Left colon (tissue), 2 donors: ENCODE measurements at places on chromosomes 12 and 14. TPM values are rescaled to one million over a fixed set of nuclear protein-coding genes. Genes with fewer than 3 reads are reported as not detected.

GRCh38 chr14:39034481-39035296 lies 68.3 kb downstream of the SEC23A start:
- no peak for DNase-seq

DNA sequence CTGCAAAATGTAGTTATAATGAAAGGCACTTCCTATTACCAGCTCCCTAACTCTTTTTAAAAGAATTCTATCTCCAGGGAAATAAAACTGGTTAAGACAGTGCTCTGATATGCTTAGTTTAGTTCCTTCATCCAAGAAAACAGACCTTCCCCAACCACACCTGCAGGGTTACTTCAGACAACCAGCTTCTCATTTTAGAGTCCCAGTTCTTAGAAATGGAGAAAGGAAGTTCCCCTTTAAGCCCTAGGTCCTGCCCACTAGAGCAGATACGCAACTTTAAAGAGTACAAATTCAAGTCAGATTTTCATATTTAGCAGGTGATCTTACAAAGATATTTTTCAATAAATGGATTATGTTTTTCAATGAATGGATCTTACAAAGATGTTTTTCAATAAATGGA lies 4.4 kb upstream of the WSB2 start:
- no peak for DNase-seq

GRCh38 chr14:96086574-96087077 lies 47.5 kb downstream of the C14orf132 start:
- DNase-seq: no peak

GRCh38 chr14:93025055-93025454 lies 90.7 kb downstream of the ITPK1 start:
- no peak for DNase-seq

DNA sequence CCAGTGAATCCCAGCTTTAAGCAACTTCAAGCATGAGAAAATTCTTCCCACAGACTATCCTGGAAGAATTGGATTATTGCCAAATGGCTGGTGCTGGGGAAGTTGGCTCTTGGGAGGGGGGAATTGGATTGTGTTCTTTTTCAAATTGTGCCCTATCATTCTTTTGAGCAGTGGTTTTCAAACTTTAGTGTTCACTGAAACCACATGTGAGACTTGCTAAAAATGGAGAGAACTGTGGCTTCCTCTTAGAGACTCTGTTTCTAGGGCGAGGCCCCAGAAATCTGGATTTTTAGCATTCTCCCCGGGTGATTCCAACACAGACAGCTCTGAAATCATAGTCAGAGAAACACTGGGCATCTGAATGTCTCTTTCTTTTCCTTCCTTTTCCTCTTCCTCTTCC lies 14.3 kb upstream of the OTUB2 start:
- no peak for DNase-seq

CLEC9A gene
- total RNA-seq: 0.39 TPM

GRCh38 chr12:122932207-122932606 lies 34.1 kb downstream of the ABCB9 start:
- no peak for DNase-seq

DNA sequence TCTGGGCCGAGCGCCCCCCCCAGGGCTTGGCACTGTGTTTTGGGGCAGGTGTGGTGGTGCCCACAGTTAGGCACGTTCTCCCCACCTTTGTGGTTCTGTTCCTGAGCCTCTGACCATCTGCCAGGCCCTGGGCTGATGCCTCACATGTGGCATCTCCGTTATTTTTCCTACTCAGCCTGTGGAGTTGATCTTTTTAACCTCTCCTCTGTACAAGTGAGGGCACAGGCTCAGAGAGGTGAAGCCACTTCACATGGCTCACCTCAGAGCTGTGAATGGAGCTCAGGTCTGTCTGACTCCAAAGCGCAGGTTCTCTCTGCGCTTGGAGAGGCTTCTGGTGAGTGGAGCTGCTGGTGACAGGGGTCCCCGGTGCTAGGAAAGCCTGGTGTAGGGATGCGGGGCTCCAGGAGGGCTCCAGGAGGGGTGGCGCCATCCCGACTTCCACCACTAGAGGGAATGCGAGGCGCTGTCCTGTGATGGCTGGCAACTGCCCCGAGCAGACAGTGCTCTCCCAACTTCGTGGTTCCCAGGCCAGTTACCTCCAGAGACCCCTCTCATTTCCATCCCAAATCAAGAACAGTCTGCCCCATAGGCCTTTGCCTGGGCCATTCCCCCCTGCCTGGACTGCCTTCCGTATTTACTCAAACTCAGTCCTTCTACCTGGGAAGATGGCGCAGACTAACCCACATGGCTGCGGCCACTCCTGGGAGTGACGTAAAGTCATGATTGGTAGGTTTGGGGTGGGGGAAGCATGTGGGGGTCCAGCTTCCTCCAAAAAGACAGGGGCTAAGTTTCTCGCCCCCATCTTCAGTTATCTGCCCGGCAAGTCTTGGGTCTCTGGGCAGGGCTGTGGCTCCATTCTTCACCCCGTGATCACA lies 9.9 kb downstream of the BCL7A start:
- DNase-seq: peak; percentile 69

GRCh38 chr12:22657538-22657937 lies 32.6 kb downstream of the ETNK1 start:
- DNase-seq: no peak

PTGDR gene
- total RNA-seq: 19.6 TPM

DNA sequence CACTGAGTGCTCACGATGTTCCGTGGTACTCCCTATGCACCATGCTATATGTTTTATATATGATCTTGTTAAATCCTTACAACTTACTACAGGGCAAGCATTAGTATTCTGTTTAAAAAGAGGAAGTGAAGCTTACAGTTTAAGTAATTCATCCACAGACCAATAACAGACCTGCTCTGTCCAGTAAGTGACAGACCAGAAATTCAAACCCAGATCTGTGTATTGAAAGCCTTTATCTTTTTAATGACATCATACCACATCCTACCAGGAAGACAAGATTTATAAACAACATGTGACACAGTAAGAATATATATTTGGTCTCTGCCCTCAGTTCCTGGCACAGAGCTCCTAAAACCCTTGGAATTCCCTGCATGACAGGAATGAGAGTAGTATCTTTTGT lies 206.5 kb downstream of the STXBP6 start:
- DNase-seq: no peak

DNA sequence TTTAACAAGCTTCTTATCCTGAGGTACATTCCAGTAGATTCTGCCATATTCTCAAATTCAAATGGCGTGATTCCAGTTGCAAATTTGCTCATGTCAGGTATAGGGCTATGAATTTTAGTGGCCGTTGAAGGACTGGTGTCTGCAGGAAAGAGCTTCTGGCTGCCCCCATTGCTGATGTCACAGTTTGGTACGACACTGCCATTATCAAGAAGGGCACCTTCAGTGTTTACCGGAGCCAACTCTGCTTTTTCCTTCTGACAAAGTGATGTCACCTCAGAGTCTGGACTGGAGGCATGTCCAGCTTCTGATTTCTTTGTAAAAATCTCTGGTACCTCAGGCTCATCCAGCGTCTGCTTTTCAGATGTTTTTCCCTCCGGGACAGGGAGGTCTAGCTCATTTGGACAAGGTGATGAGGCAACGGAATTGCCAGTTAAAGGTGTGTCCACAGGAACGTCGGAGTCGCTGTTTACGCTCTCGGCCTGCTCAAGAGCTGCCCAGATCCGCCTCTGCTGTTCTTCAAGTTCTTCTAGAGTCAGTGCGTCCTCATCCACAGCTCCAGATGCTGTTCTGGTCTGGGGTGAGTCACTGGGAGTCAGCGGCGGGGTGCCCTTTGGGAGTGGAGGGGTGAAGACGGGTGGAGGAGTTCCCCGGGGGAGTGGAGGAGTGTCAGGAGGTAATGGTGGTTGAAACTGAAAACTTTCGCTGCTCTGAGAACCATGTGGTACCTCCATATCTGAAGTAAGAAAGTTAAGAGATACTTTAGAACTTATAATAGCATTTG lies 27.0 kb downstream of the ZCCHC8 start:
- no peak for DNase-seq

PLEKHD1 gene
- total RNA-seq: 0.14 TPM

GRCh38 chr14:94461526-94462218 lies 9.1 kb upstream of the SERPINA11 start:
- no peak for DNase-seq

GRCh38 chr12:4951601-4952000 lies 41.9 kb downstream of the KCNA1 start:
- no peak for DNase-seq

DNA sequence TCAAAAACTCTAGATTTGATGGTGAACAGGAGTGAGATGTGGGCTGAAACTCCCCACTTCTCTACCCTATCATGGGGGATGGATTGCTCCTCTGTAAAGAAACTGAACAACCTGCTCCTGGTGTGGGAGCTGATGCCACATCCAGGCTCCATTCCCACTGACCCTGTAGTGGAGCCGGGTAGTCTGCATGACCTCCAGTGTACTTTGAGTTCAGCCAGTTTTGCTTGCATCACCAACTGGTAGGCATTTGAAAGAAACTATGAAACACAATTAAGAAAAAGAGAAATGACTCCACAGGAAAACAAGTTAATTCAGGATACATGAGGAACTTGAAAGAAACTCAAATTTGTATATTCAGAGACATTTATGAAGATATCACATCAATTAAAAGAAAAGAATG lies 27.3 kb upstream of the EMP1 start:
- no peak for DNase-seq

- DNase-seq: no peak
These were observed 23.9 kb downstream of the ANAPC7 start for GRCh38 chr12:110379631-110380030.

TROAP gene
- 12.4 TPM for total RNA-seq

JAG2 gene
- total RNA-seq: 7.6 TPM

DNA sequence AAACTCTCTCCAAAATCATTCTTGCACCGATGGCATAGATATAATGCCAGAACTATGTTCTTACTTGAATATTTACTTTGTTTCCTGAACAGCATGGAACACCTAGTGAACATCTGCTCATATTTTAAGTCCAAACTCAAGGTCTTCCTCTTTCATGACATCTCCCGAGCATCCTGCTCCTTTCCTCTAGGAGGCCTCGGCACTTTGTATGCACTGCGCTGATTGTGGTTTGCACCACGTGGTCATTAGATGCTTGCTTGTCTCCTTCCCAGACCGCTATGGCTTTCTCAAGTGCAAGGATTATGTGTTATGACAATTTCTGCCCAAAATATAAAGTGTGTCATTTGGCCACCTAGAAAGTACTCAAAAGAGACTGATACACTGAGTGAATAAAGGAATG lies 912.0 kb downstream of the GALC start:
- no peak for DNase-seq

DNA sequence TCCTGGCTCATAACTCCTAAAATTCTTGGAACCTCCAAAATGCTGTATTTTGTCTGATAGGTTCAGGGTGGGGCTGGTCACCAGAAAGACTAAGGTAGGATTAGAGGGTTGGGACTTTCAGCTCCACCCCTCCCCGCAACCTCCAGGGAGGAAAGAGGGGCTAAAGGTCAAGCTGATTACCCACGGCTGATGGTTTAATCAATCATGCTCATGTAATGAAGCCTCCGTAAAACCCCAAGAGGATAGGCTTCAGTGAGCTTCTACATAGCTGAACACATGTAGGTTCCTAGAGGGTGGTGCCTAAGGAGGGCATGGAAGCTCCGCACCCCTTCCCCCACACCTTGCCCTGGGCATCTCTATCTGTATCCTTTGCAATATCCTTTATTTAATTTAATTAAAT lies 60.0 kb downstream of the DGLUCY start:
- no peak for DNase-seq

MGP gene
- 248 TPM for total RNA-seq

CKB gene
- 1,945 TPM for total RNA-seq
